ENCODE measurements at places on chromosomes 3 and 15. TPM values are rescaled to one million over a fixed set of nuclear protein-coding genes. Genes with fewer than 3 reads are reported as not detected.

The ZNF774 gene
- 11.6 TPM for total RNA-seq

The SEMA6D gene
- total RNA-seq: 85.1 TPM

The PYGO1 gene
- 57.0 TPM for total RNA-seq

The CCDC80 gene
- 4.4 TPM for total RNA-seq

The CD96 gene
- total RNA-seq: not detected

The C3orf80 gene
- 5.6 TPM for total RNA-seq

The SLC12A1 gene
- total RNA-seq: 2.2 TPM

The NR2E3 gene
- total RNA-seq: not detected

The GDPGP1 gene
- total RNA-seq: 5.3 TPM

The SSUH2 gene
- total RNA-seq: 1.3 TPM

The CNTN3 gene
- total RNA-seq: 37.9 TPM

The DNASE1L3 gene
- not detected for total RNA-seq

The LMLN gene
- total RNA-seq: 19.7 TPM

The TMEM212 gene
- not detected for total RNA-seq

The SIN3A gene
- 58.5 TPM for total RNA-seq

The LCMT2 gene
- 19.1 TPM for total RNA-seq

The SNTN gene
- not detected for total RNA-seq
